ENCODE measurements at places on chromosomes 4 and X.

DNA sequence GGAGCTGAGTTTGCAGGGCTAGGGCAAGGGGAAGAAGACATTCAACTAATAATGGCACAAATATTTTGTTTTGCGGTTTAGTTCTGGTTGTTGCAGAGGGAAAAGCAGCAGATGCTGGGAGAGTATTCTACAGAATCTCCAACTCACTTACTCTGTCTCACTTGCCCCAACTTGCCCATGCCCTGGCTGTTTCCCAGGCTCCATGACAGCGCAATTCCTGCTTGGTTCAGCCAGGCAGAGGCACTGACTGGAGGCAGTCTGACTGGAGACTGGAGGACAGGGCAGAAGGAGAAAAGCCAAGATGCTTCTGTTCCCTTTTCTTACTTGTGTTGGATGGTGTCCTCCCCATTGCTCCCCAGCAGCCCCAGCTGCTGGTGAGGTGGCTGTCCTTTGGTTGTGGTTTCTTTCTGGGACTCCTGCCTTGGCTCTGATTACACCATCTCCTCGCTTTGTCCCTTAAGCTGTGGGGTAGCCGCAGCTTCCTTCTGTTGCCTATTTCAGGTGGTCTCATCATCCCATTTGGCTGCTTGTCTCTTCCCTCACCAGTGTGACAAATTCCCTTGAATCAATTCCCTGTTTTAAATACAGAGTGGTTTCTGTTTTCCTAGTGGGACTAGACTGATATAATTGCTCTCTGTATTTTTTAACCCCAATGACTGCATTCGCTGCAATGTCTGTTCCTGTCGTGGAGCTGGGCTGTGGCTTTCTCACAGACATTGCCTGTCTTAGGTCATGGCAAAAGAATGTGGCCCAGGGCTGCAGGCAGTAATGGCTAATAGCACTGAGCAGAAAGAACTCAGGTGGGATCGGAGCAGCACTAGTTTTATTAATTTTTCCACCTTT lies 24.2 kb upstream of the RASL11B start:
- DNase-seq, result no peak

- no peak for DNase-seq
Observed at GRCh38 chr4:127505203-127505602, 127.6 kb upstream of the INTU start.

DNA sequence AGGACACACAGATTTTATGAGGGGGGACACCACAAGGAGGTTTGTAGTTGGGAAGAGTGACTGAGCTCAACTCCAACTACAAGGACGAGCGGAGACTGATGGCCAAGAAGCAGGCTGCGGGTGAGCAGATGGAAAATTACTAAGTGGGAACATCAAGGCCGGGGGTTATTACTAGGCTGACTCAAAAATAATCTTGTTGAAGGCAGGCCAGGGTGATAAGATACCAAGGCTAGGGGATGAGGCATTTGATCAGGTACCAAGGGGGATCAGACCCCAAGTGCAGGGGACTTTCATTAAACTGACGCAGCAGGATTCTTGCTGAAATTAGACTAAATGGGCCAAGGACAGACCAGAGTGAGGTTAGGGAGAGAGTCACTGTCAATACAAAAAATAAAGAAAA lies 119.4 kb upstream of the SORBS2 start:
- no peak for DNase-seq

GRCh38 chr4:15665753-15666365 lies 10.7 kb upstream of the FBXL5 start:
- DNase-seq, result no peak

- DNase-seq, result no peak
Observed at GRCh38 chr4:165875446-165875845, 2.4 kb downstream of the TLL1 start.

DNA sequence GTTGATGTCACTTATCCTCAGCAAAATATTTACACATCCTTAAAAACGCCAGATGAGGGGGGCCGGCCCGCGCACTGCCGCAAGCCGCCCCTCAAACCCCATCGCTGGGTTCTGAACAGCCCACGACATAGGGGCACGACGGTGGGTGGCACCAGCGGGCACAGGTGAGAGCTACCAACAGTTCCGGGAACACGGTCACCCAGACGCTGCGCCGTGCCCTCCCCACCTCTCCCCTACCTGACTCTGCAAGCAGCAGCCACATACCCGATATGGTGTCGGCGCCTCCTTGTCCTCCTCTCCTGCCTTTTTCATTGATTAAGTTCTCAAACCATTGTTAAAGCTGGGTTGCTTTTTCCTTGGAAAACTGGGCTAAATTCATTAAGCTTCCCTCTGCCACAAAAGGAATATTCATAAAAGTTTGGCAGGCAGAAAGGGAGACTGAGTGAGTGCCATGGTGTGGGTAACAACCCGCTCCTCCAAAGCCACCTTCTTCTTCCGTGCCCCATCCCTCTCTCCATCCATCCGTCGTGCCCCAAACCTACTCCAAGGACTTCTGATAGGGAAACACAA lies 1.4 kb downstream of the RAI2 start:
- DNase-seq, result no peak

DNA sequence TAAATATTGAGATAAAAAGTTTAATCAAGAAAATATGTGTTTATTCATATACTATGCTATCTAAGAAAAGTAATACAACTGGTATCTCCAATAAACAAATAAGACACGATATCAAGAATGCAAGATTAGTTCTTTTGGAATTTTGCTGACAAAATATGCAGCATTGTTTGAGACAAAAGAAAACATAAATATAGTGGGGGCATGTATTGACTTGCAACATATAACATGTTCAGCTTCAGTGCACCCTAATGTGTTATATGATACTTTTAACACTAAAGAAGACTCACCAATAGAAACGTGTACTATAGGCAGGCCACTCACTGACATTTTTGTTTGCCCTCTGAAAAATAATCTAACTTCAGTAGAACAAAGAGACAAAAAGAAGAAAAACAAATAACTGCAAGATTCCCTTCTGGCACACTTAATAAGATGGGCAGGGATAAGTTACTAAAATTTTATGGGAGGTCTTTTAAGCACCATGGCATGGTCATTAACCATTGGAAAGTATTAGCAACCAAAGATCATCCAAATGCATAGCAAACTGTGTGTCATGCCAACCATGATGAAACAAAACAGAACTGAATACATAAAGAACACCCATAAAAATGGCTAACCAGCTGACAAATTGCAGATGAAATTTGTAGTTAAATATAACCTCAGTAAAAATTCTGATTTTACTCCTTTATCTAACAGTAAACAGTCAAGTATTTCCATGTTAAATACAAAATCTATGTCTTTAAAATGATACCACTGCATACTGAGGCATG lies 447.9 kb upstream of the FAM241A start:
- no peak for DNase-seq

DNA sequence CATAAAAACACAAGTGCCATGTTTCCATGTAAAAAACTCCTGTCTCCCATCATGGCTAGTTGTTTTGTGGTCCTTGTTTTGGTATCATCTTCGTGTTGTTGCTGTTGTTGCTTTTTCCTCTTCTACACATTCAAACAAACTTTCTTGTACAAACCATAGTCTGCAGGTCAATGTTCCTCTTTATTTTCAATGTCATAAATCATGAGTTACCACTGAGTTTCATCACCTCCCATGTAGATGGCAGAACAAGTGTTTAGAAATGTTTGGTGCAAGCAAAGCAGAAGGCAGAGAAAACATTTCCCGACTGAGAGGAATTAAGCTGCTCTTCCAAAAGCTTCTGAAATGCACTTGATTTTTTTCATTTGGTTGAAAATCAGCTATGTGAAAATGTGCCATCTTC lies 166.0 kb downstream of the ANTXR2 start:
- no peak for DNase-seq

GRCh38 chr4:102733084-102733483 lies 27.7 kb downstream of the MANBA start:
- no peak for DNase-seq

DNA sequence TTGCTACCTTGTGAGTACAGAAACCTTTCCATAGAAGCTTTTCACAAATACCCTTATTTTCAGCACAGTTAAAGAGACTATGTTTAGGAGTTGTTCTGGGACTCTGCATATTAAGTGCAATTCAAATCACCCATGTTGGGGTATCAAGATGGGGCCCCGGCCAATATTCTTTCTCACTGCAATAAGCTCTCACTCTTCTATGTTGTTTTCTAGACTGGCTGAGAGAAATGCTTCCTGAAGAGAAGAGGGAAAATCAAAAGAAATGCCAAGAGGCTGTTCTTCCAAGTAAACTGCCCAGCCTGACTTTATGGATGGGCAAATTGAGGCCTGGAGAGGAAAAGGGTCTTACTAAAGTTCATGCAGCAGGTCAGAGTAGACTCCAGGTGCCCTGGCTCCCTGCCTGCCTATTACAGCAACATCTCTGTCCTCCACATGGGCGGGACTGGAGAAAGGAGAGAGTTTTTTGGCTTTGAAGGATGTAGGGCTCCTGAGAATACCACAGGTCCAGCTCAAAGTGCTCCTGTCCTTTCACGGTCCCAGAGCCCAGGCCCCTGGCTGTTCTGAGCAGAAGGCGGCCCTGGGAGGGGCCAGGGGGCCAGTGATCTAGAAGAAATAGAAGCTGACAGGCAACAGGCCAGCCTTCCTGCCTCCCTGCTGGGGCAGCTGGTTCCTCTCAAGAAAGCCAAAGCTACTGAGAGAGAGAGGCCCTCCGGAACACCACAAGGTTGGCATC lies 745 bp upstream of the IQSEC2 start:
- DNase-seq, result no peak

DNA sequence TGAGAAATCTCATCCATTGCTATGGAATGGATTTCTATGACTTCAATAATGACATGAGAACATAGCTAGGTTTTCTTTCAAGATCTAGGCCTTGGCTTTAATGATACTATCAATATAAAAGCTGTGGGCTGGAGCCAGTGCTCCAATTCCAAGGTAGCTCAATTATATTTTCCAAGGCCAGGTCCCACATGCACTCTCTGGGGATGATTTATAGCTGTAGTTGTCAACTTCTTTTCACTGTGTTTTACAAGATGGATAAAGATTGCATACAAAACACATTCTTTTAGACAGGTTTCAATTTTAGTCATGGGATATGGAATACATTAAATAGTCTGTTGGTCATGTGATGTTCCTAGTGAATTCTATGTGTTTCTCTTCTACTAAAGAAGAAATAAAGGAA lies 156.7 kb downstream of the DCAF12L1 start:
- no peak for DNase-seq

DNA sequence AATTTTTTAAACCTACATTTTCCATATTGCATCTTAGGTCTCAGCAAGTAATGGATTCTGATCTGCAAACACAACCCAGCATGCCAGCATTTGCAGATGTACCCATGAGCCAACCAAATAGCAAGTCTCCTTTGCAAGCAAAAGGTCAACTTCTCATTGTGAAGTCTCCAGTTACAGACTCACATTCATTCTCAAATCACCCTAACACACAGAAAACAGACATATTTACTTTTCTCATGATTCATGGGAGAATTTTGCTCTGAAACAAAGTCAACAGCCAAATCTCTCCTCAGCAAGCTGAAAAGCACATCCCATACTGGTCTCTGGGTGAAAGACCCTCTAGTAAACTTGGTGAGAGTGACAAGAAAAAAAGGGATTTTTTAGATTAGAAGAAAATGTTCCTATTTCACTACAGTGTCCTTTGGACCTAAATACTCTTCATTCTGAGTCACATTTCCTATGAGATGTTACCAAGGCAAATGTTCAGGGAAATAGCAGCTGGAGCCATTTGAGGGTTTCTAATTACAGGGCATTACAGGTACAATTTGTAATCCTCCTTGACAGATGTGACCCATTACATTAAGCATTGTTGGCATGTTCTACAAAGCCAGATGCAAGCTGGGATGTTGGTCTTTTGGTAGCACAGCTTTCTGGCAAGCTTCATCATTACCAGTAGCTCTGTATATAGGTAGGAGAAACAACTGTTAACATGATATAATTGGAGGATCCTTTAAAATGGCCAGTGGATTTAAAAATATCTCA lies 383.3 kb downstream of the SMARCA1 start:
- no peak for DNase-seq

DNA sequence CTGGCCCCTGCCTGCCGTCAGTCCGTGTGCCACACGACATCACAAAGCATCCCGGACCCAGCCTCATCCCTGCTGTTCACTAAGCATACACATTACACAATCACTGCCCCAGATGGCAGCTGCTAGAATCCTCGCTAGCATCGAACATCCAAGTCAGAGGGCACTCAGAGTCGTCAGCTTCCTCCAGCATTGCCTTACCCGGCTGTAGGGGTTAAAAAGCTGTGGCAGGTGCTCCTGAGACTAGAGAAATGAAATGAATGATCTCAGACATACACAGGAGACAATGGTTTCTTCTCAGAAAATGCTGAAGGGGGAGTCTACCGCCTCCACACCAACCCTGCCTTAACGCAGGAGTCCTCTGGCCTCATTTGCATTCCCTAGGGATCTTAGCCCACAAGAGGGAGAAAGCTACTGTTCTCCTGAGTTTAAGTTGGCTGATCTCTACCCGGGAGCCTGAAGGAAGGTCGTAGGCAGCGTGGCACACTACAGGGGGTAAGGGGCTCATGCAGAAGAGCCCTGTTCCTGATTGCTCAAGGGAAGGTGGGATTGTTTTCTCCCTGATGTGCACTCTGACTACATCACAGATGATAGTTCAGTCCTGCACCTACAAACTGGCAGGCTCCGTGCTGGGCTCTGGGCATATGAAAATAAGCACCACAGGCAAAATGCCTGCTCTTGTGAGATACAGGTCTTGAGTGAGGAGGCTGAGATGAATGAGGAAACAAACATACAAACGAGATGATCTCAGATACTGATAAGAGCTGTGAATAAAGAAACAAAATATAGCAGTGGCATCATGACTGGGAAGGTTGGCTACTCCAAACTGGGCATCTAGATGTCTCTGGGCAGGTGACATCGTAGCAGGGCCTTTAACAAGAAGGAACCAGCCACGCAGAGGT lies 2.6 kb upstream of the KIAA0232 start:
- no peak for DNase-seq

GRCh38 chr4:7485096-7485495 lies 50.4 kb upstream of the PSAPL1 start:
- DNase-seq, result no peak

- no peak for DNase-seq
Observed at GRCh38 chrX:136015016-136015415, 29.8 kb downstream of the SLC9A6 start.

- no peak for DNase-seq
Observed at GRCh38 chr4:158906073-158906472, 137.2 kb downstream of the FNIP2 start.

GRCh38 chr4:75511841-75512240 lies 2.4 kb downstream of the RCHY1 start:
- no peak for DNase-seq

All from HEK293T (cell line).